ENCODE measurements at places on chromosomes 4 and X.

DNA sequence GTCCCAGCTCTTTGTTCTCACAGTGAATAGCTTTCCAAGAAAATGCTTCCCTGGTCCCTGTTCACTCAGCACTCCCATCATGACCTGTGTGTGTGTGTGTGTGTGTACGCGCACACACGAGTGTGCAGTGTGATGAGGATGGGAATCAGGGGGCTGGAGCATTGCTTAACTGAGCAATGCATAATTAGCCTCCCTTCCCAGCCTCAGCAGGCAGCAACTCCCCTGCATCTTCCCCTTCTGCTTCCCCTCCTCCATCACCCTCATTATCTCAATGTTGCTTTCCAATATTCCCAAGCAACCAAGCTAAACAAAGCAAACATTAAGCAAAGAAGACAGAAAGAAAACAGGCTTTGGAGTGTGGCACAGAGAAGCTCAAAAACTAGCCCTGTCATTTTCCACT lies 137.0 kb downstream of the RBM47 start:
- no peak for DNase-seq

DNA sequence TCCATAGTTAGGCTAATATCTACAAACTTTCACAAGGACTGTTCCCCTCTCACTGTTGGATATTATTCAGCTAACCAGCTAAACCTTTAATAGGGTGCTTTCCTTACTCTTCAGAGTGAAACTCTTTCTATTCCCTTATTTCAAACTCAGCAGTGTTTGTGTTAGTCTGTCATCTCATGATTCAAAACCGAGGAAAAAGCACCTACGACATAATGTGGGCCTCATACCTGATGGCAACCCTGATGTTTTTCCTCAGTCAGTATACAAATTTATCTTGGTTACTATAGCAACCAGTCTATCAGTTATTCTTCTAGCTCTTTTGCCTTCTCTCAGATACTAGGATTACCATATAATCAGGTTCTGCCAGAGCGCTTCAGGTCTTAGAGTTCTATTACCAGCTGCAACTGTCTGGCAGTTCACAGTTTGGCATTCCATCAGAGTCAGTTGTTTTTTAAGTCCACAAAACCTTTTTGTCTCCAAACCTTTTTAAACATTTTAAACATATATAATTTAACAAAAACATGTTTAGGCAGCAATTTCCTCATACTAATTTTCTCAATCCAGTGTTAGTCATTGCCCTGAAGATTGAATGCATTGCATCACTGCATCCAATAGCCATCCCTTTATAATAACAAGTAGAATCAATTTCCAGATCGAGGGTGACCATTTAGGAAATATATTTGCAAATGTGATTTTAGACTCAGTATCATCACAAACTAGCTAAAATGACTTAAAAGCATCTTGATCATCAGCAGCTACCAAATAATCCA lies 7.4 kb downstream of the WDR44 start:
- DNase-seq = no peak

DNA sequence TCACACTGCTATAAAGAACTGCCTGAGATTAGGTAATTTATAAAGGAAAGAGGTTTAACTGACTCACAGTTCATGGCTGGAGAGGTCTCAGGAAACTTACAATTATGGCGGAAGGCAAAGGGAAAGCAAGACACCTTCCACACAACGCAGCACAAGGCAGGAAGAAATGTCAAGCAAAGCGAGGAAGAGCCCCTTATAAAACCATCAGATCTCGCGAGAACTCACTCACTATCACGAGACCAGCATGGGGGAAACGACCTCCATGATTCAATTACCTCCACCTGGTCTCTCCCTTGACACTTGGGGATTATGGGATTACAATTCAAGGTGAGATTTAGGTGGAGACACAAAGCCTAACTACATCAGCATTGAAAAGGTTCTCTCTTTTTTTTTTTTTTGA lies 39.6 kb downstream of the PALLD start:
- DNase-seq = no peak

DNA sequence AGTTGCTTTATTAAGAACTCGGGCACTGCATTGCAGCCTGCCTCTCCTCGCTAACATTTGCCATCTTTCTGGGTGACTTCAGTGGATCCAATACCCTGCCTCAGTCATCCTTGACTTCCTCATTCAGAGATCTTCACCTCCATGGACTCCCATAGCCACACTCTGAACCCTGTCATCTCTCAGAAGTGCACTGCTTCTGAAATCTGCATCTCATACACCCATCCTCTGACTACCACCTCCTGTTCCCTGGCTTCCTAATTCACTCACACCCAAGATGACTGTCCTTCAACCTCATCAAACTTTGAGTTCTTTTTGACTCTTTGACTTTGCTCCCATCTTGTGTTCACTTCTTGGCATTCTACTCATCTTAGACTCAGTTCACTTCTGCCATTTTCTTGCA lies 25.3 kb upstream of the CYBB start:
- no peak for DNase-seq

GRCh38 chr4:48346594-48346993 lies 5.3 kb downstream of the SLAIN2 start:
- no peak for DNase-seq

DNA sequence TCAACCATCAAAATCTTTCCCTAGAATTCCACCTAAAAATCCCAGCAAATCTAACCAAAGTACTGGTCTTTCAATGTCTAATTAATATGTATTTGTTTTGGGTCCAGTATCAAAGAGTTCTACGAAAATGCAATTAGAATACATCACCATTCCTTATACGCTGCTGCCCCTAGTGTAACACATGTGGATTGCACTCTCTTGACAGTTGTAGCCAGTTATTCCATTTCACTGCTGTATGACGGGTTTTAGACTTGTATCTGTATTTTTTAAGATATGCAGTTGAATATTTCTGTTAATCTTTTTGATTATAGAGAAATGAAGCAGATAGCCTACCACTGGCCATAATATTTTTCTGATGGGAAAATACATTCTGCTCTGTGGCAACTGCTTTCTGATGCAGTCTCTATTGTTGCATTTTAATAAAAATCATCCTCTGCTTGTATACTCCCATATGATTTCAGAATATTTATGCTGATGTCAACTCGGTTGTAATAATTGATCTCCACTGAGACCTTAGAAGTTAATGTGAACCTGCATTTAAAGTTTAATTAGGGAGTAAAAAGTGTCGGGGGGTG lies 17.1 kb upstream of the PAGE2B start:
- peak; percentile 17 for DNase-seq

GRCh38 chr4:2829933-2830451 lies 13.7 kb upstream of the ADD1 start:
- no peak for DNase-seq

DNA sequence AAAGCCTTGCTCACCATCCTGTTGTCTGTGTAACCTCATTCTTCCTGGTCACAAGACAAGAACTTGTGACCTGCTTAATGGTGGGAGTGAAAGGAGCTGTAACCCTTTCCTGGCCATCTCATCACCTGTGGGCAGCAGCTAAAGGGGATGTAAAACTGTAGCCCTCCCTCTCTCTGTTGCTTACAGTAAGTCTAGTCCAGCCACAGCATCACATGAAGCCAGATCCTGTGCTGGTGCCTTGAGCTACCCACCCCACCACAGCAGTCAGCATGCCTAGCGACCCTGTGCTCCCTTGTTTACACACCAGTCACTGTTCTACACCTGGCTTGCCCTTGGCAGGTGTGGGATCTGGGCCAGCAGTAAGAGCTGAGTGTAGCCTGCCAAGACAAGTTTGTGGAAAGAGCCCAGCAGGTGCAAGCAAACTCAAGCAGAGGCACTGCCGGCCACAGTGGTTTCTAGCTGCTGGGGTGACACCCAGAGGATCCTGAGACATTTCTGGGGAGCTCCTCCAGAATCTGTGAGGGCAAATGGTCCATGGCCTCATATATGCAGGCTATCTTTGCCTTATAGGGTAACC lies 41.0 kb downstream of the UGT2B28 start:
- DNase-seq = no peak

GRCh38 chr4:141657550-141658250 lies 21.3 kb downstream of the IL15 start:
- no peak for DNase-seq

GRCh38 chr4:135269125-135269890 lies 1067.7 kb upstream of the PABPC4L start:
- DNase-seq = no peak

GRCh38 chr4:132565542-132565941 lies 583.6 kb upstream of the PCDH10 start:
- no peak for DNase-seq

- no peak for DNase-seq
Observed at GRCh38 chr4:147831551-147832171, 99.8 kb downstream of the ARHGAP10 start.

DNA sequence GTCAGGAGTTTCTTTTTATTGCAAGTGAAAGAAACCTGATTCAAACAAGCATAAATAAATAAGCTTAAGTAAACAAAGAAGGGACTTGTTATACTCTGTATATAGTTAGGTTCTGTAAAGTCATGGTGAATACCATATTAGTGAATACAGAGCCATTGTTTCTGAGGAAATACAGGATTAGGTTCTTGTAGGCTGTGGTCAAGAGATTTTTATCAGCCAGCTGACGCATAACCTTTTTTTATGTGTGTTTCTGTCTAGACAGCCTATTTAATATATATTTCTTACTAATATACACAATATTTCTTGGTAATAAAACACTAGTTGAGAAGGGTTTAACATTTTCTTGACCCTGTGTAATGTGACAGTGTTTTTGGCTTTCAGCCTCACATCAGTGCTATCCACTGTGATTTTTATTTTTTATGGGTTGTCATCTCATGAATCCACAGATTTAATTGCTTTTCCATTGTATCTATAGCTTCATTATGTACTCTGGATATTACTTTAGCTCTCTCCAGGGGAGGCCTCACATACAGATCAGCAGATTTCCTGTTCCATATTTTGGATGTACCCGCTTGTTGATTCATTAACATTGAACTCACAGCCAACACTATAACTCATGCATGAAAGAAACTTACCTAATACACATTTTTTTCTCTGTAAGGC lies 8.0 kb downstream of the HERC3 start:
- DNase-seq = no peak

DNA sequence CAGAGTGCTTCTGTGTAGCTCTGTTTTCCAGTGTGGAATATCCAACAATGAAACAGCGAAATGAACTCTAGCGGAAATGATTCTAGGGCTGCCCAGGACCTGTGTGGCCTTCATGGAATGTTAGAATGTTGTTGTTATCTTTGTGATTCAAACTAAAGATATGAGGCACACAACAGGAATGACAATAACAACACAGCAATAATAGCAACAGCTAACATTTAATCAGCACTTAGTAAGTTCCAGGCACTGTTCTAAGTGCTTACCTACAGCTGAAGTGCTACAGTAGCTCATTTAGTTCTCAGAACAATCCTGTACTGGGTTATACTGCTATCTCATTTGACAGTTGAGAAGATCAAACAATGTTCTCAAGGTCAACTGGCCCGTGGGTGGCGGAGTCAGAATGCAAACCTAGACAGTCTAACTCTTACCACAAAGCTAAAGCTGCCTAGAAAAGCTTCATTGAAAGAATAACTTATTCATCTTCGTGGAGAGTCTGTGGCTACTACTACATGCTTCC lies 63.7 kb downstream of the MAML3 start:
- DNase-seq = no peak

DNA sequence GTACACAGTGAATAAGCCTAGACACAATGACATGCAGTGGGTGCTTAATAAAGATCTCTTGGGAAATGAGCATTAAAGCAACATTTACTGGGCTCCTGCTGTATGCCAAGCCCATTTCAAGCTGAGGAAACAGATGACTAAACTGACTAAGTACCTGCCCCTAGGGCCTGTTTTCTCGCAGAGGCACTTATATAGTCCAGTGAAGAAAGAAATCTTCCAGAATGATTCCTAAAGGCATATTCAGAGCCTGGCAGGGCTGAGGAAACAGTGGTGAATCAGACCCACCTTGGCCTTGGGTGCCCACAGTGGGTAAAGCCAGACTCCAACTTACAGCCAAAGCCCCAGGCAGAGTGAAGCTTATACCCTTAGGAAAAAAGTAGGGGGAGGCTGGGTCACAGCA lies 22.0 kb upstream of the S100P start:
- no peak for DNase-seq

DNA sequence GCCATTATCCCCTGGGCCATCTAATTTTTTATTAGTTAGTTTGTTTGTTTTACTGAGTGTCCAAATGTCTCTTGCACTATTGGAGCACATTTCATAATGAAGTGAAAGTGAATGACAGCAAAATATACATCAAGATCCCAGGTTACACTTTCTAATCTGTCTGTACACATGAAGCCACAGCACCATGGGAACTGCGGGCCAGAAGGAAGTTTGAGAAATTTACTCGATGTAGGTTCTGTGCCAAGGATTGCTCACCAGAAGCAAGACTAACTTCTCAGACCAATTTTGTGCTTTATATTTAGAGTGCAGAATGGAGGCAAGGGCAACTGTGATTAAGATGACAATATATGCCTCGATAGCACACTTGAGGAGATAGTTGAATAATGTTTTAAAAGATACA lies 258.0 kb downstream of the COL25A1 start:
- no peak for DNase-seq

- no peak for DNase-seq
Observed at GRCh38 chr4:168411318-168412150, 68.8 kb downstream of the DDX60L start.

DNA sequence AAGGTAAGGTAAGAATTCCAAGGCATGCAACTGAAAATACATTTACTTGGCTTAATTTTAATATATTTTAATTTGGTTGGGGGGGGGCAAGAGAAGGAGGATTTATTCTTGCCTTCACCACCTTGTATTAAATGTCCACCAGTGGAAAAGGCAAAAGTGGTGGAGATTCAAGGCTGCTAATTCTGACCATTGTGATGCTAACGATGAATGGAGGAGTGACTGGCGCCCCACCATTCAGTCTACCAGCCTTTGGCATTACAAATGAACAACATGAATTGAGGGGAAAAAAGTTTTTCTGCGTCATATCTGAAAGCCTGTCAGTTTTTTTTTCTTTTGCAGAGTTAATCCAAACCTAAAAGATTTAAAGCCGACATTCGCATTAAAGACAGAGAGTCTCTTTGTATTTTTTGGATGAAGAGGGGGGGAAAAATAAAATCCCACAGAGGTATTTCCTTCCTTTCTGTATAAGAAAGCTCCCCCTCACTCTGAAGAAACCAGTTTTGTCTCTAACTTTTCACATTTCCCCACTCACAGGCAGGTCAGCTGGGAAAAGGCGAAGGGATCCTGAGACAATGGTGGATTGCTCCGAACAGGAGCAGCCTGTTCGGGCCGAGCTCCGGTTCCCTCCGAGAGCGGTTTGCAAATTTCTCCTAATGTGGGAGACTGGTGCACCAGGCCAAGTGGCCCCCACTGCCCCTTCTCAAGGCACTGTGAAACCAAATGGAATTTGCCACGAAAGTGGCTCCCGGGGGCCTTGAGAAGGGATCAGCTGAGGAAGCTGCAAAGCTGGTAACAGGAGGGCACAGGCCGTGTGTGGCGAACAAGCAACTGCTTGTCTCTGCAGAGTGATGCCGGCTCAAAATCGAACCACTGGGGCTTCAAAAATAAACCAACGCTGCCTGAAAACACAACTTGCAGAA lies 28.1 kb downstream of the SHISA3 start:
- DNase-seq = no peak

DNA sequence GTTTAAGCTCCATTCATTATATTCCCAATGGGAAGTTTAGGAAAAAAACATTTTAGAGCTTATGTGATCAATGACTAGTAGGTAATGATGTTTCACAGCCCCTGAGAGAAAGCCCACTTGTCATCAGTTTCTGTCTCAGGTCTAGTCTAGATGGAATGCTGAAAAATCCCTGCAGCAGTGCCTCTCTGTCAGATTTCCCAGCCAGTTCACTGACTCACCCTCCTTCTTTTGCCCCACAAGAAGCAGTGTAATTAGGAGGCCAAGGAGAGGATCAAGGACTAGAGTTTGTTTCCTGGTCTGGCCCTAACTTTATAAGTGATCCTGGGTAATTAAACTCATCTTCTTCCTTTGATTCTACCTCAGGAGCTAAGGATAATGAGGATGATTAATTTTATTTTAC lies 118.7 kb upstream of the ANXA3 start:
- DNase-seq = no peak
